ENCODE measurements at places on chromosomes 3 and 15.

- no peak for DNase-seq
These were observed 306.3 kb downstream of the ZPLD1 start for GRCh38 chr3:102741105-102741504.

- DNase-seq = no peak
These were observed 278.8 kb downstream of the GABRG3 start for GRCh38 chr15:27249760-27250109.

DNA sequence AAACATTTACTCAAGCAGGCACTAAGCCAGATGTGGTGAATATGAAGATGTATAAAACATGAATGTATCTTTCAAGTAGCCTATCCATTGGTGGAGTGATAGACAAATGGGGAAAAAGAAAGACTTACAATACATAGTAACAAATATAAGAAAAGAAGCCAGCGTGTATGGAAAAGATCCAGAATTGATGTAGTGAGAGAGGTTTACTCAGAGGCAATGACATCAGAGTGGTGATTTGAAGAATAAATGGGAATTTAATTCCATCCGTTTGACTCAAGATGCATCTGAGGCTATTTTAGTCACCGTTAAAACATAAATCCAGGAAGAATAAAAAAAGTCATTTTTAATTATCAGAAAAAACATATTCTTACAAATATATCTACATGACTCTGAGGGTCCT lies 162.6 kb downstream of the IL1RAP start:
- DNase-seq = no peak

DNA sequence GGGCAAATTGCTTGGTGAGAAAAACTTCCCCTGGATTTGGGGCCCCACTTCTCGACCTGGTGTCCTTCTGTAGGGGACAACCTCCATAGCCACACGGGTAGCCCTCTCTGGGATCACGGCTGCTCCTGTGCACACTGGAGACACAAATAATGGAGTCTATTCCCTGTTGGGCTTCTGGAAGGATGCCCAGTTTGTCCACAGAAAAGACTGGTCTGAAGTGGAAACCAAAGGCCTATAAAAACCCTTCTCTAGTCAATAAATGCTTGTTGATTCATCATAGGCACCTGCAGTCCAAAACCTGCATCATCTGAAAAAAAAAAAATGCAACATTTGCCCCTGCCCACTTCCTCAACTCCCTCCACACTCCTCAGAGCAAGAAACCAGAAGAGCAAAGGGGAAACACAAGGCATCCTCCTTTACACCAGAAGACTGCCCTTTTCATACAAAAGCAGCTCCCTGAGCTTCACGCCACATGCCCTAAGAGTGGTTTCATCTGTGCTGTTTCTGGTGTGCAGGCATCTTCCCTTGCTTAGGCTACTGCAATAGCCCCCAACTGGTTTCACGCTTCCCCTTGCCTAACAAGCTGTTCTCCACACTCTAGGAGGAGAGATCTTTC lies 36.3 kb downstream of the SRGAP3 start:
- DNase-seq = no peak

All from stimulated activated CD4-positive, alpha-beta T cell treated with anti-CD3 and anti-CD28 coated beads, TNF-alpha, amount 100 ng/mL, for 4 hours (primary cell).